ENCODE measurements at places on chromosomes 1 and 21. TPM values are rescaled to one million over a fixed set of nuclear protein-coding genes. Genes with fewer than 3 reads are reported as not detected.

RNU1-3 gene
- total RNA-seq, result under 0.01 TPM

CLIC6 gene
- under 0.01 TPM for total RNA-seq

GBP7 gene
- total RNA-seq, result not detected

RGS18 gene
- 0.36 TPM for total RNA-seq

ALG6 gene
- 8.3 TPM for total RNA-seq

S100A5 gene
- total RNA-seq, result not detected

KCNE2 gene
- total RNA-seq, result not detected

RAB7B gene
- total RNA-seq, result 7.7 TPM

ADORA3 gene
- total RNA-seq, result not detected

SPRR1B gene
- not detected for total RNA-seq

MROH7 gene
- total RNA-seq, result 0.36 TPM

PDZK1 gene
- 0.29 TPM for total RNA-seq

C1QTNF12 gene
- total RNA-seq, result 0.36 TPM

MAP3K21 gene
- total RNA-seq, result under 0.01 TPM

SERTAD4 gene
- 2.9 TPM for total RNA-seq
